ENCODE measurements at places on chromosomes 5 and 9. TPM values are rescaled to one million over a fixed set of nuclear protein-coding genes. Genes with fewer than 3 reads are reported as not detected.

DNA sequence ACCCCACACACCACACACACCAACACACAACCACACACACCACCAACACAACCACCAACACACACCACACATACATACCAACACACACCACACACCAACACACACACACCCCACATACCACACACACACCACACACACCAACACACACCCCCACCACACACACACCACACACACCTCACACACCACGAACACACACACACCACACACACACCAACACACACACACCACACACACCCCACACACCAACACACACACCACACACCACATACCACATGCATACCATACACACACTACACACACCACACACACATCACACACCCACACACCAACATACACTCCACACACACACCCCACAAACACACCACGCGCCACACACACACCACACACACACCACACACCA, 171.4 kb downstream of the GOLPH3 start:
- no peak overlapping the region for H3K27ac ChIP-seq
- no peak overlapping the region for H3K4me3 ChIP-seq
- no peak for DNase-seq
- no peaks in the 10 kb centered on the region for H3K36me3 ChIP-seq
- no peaks in the 10 kb centered on the region for H3K4me1 ChIP-seq

GRCh38 chr5:180636403-180637075, 12.9 kb downstream of the FLT4 start:
- no peak for DNase-seq
- no peak overlapping the region for H3K4me3 ChIP-seq
- H3K27me3 ChIP-seq: no peaks in the 10 kb centered on the region
- H3K4me1 ChIP-seq: no peaks in the 10 kb centered on the region

Gene PDE6A
- total RNA-seq: 0.33 TPM

DNA sequence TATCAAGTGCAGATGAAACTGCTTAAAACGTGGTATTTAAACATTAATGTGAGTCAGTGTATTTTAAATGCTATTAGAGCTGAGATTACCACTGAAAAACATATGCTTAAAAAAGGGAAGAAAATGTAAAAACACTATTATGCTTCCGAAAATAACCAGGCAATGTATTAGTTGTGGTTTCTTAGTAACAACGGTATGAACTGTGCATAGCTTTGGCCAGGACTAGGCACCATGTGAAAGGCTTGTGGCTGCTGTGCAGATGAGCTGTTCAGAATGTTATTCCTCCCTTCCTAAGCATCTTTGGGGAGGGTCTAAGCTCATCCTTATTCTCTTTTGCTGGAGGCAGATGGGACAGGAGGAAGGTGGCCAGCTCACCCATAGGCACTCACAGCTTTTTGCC, 84.9 kb downstream of the NTRK2 start:
- no peaks in the 10 kb centered on the region for H3K27me3 ChIP-seq
- no peak for DNase-seq
- H3K4me3 ChIP-seq: no peak overlapping the region
- H3K27ac ChIP-seq: no peak overlapping the region

- H3K36me3 ChIP-seq: no peaks in the 10 kb centered on the region
- no peaks in the 10 kb centered on the region for H3K27me3 ChIP-seq
- no peaks in the 10 kb centered on the region for H3K4me1 ChIP-seq
- H3K4me3 ChIP-seq: no peak overlapping the region
- no peak overlapping the region for H3K27ac ChIP-seq
Observed at GRCh38 chr9:93908591-93909241, 46.4 kb downstream of the BARX1 start.

DNA sequence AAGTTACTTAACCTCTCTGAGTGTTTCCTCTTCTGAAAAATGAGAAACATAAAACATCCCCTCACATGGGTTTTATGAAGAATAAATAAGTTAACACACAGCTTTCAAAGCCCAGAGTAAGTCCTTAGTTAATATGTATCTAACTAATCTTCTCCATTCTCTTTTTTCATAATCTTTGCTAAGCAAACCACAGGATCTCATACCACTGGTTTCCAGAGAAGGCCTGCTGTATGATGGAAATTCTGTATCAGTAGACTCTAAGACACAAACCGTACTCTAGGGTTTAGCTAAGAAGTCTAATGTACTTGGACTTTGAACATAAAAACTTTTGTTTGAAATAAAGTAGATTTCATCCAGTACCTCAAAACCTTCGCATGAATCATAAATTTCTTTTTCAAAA, 307.9 kb downstream of the SPOCK1 start:
- no peaks in the 10 kb centered on the region for H3K4me1 ChIP-seq
- DNase-seq: no peak

DNA sequence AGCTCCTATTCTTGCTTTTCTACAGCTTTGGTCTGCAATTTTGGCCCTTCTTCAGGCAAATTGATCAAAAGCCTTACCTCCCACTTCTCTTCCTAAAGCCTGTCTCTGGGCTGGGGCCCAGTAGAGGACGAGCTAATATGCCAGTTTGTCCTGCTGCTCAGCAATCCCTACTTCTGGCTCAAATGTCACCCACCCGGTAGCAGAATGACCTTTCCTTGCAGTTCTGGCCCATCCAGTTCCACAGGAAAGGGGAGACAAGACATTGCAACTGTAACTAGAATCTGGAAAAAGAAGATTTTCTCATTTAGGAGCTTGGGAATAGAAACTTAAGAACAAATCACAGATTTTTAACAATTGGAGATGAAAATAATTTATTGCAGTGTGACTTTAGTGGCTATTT, 261.5 kb downstream of the RAB3C start:
- H3K4me3 ChIP-seq: no peak overlapping the region
- H3K4me1 ChIP-seq: no peaks in the 10 kb centered on the region
- no peak overlapping the region for H3K27ac ChIP-seq
- DNase-seq: no peak
- peaks cover 2% of the 10 kb centered on the region for H3K27me3 ChIP-seq
- no peaks in the 10 kb centered on the region for H3K36me3 ChIP-seq

Gene PROB1
- total RNA-seq: 2.3 TPM

GRCh38 chr5:97101189-97101910, 41.1 kb downstream of the LIX1 start:
- no peak overlapping the region for H3K27ac ChIP-seq
- no peak overlapping the region for H3K4me3 ChIP-seq
- H3K27me3 ChIP-seq: peaks cover 4% of the 10 kb centered on the region
- no peaks in the 10 kb centered on the region for H3K36me3 ChIP-seq
- no peaks in the 10 kb centered on the region for H3K4me1 ChIP-seq
- no peak for DNase-seq

Gene PCDHGC3
- total RNA-seq: 54.1 TPM
